ENCODE measurements at places on chromosomes 4 and X. TPM values are rescaled to one million over a fixed set of nuclear protein-coding genes. Genes with fewer than 3 reads are reported as not detected.

GRCh38 chr4:19831644-19832285, 419.9 kb upstream of the SLIT2 start:
- H3K4me3 ChIP-seq, result no peak overlapping the region
- no peaks in the 10 kb centered on the region for H3K36me3 ChIP-seq
- no peaks in the 10 kb centered on the region for H3K27me3 ChIP-seq
- no peaks in the 10 kb centered on the region for H3K4me1 ChIP-seq
- H3K27ac ChIP-seq, result no peak overlapping the region

- no peak overlapping the region for H3K27ac ChIP-seq
- H3K4me3 ChIP-seq, result no peak overlapping the region
- no peaks in the 10 kb centered on the region for H3K27me3 ChIP-seq
- no peak for DNase-seq
- H3K36me3 ChIP-seq, result no peaks in the 10 kb centered on the region
- peaks cover 42% of the 10 kb centered on the region for H3K4me1 ChIP-seq
These were observed 78.6 kb downstream of the CAMK2D start for GRCh38 chr4:113682730-113683537.

- H3K4me1 ChIP-seq, result no peaks in the 10 kb centered on the region
- H3K27me3 ChIP-seq, result no peaks in the 10 kb centered on the region
- no peaks in the 10 kb centered on the region for H3K36me3 ChIP-seq
- DNase-seq, result no peak
These were observed 144.8 kb upstream of the GALNTL6 start for GRCh38 chr4:171668403-171668802.

DNA sequence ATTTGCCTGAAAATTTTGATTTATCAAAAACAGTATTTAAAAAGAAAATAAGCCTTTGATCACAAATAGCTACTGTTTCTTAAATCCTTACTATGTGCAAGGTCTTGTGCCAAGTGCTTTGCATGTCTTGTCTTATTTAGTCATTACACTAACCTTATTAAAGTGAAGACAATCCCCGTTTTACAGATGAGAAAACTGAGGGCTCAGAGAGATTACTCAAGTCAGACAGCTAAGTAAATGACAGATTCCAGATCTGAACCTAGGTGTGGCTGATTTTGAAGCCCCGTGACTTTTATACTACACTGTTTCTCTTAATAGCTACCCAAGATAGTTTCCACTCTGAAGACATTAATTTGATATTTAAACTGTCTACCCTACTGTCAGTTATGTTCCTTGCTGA, 38.2 kb downstream of the AFF2 start:
- no peaks in the 10 kb centered on the region for H3K36me3 ChIP-seq
- no peaks in the 10 kb centered on the region for H3K4me1 ChIP-seq
- no peak overlapping the region for H3K4me3 ChIP-seq

DNA sequence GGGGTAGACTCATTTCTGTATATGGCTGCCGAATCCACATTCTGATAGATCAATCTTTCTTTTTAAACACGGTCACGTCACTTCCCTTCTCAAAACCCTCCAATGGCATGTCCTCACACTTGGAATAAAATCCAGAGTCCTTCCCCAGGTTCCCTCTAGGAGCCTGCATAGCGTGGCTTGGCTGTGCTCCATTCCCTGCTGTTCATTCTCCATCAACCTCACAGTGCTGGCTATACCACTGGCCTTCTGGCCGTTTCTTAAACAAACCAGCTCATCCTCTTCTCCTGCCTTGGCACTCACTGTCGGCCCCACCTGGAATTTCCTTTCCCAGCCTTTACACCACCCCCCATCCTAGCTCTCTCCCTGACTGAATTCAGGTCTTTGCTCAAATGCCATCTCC, 77.1 kb downstream of the RBM47 start:
- no peaks in the 10 kb centered on the region for H3K36me3 ChIP-seq
- DNase-seq, result no peak
- H3K4me3 ChIP-seq, result no peak overlapping the region
- no peak overlapping the region for H3K27ac ChIP-seq
- peaks cover 15% of the 10 kb centered on the region for H3K4me1 ChIP-seq

DNA sequence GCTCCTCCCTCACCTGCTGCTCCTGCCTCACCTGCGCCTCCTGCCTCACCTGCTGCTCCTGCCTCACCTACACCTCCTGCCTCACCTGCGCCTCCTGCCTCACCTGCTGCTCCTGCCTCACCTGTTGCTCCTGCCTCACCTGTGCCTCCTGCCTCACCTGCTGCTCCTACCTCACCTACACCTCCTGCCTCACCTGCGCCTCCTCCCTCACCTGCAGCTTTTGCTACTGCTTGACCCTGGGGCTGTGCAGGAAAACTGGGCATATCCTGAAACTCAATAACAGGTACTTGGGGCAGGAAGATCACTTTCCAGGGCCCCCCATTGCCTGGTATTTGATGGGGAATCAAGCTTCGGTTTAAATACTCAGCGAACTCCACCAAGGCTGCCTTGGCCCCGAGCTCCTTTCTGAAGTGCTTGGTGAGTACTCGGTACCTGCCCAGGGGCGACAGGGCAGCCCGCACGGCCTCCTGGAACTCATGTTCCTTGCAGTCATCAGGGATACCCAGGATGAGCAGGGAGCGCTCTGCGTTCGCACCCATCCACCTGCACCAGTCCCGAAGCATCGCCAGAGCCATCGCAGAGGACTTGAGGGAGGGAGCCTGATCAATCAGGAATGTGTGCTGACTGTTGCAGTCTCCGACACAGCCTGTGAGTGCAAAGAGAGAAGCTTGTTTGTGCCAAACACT, 2.7 kb downstream of the PNMA6E start:
- DNase-seq, result no peak
- H3K4me1 ChIP-seq, result no peaks in the 10 kb centered on the region
- H3K27me3 ChIP-seq, result no peaks in the 10 kb centered on the region
- H3K27ac ChIP-seq, result no peak overlapping the region
- no peak overlapping the region for H3K4me3 ChIP-seq

DNA sequence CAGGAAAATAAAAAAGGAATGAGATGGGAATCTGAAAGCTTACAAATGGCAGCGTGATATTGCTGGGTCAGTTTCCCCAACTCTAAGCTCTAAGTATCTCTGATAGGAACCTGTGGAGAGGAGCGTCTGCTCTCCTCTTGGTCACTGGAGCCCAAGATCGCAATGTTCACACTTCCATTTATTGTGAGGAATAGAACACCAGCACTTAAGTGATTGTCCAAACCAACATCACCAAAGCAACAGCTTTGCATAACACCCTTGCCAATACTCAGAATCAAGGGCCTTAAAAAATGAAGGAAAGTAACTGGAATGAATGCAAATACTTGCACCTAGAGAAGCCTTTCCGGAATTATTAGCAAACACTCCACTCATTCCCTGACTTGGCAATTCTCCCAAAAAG, 46.8 kb upstream of the ATXN3L start:
- H3K27ac ChIP-seq, result no peak overlapping the region
- no peak overlapping the region for H3K4me3 ChIP-seq
- H3K27me3 ChIP-seq, result no peaks in the 10 kb centered on the region
- no peak for DNase-seq
- H3K4me1 ChIP-seq, result no peaks in the 10 kb centered on the region

GRCh38 chrX:114675365-114675764, 91.5 kb downstream of the HTR2C start:
- H3K36me3 ChIP-seq, result no peaks in the 10 kb centered on the region
- H3K27ac ChIP-seq, result no peak overlapping the region
- no peaks in the 10 kb centered on the region for H3K4me1 ChIP-seq
- no peak for DNase-seq
- no peak overlapping the region for H3K4me3 ChIP-seq

- no peak overlapping the region for H3K4me3 ChIP-seq
- no peaks in the 10 kb centered on the region for H3K4me1 ChIP-seq
- H3K36me3 ChIP-seq, result no peaks in the 10 kb centered on the region
These were observed 8.7 kb downstream of the EGF start for GRCh38 chr4:109921384-109921808.

- H3K4me1 ChIP-seq, result peaks cover 37% of the 10 kb centered on the region
- H3K27ac ChIP-seq, result no peak overlapping the region
These were observed 2.8 kb upstream of the CLCN5 start for GRCh38 chrX:49919617-49920016.

- no peaks in the 10 kb centered on the region for H3K27me3 ChIP-seq
- H3K27ac ChIP-seq, result peak overlapping the region; percentile 80
- H3K4me3 ChIP-seq, result peak overlapping the region; percentile 87
- no peaks in the 10 kb centered on the region for H3K36me3 ChIP-seq
These were observed 675 bp downstream of the PRIMPOL start for GRCh38 chr4:184649971-184650855.

- H3K27me3 ChIP-seq, result no peaks in the 10 kb centered on the region
- no peak overlapping the region for H3K4me3 ChIP-seq
- H3K4me1 ChIP-seq, result no peaks in the 10 kb centered on the region
- no peak for DNase-seq
- H3K36me3 ChIP-seq, result peaks cover 12% of the 10 kb centered on the region
These were observed 15.1 kb downstream of the PRIMPOL start for GRCh38 chr4:184664445-184665210.

DNA sequence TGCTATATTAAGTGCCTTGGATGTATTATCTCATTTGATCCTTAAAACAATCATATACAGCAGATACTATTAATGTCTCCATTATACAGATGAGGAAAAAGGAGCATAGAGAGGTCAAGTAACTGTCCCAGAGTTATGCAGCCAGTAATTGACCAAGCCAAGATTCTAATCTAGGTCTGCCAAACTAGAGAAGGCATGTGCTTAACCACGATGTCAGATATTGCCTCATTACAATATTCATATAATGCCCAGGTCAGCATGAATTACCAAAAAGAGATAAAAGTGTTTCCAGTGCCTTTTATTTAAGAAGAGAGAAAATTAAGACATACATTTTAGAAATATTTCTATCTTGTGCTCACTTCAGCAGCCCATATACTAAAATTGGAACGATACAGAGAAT, 7.1 kb downstream of the ARHGEF6 start:
- DNase-seq, result no peak
- H3K27me3 ChIP-seq, result no peaks in the 10 kb centered on the region
- no peak overlapping the region for H3K4me3 ChIP-seq
- no peaks in the 10 kb centered on the region for H3K4me1 ChIP-seq
- no peak overlapping the region for H3K27ac ChIP-seq

DNA sequence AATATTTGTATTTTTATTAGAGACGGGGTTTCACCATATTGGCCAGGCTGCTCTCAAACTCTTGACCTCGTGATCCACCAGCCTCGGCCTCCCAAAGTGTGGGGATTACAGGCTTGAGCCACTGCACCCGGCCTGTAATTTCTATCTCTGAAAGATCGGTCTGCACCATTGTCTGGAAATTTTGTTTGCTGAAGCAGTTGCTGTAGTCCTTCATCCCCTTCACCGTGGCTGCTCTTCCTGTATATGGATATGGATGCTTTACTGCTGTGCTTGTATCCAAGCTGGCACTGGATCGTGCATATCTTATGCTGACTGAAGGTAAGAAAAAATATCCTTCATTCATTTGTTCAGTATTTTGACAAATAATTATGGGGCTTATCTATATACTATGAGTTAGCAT, 338.4 kb upstream of the GNPDA2 start:
- no peak for DNase-seq
- no peaks in the 10 kb centered on the region for H3K36me3 ChIP-seq
- H3K27me3 ChIP-seq, result no peaks in the 10 kb centered on the region
- no peaks in the 10 kb centered on the region for H3K4me1 ChIP-seq
- no peak overlapping the region for H3K27ac ChIP-seq
- no peak overlapping the region for H3K4me3 ChIP-seq

DNA sequence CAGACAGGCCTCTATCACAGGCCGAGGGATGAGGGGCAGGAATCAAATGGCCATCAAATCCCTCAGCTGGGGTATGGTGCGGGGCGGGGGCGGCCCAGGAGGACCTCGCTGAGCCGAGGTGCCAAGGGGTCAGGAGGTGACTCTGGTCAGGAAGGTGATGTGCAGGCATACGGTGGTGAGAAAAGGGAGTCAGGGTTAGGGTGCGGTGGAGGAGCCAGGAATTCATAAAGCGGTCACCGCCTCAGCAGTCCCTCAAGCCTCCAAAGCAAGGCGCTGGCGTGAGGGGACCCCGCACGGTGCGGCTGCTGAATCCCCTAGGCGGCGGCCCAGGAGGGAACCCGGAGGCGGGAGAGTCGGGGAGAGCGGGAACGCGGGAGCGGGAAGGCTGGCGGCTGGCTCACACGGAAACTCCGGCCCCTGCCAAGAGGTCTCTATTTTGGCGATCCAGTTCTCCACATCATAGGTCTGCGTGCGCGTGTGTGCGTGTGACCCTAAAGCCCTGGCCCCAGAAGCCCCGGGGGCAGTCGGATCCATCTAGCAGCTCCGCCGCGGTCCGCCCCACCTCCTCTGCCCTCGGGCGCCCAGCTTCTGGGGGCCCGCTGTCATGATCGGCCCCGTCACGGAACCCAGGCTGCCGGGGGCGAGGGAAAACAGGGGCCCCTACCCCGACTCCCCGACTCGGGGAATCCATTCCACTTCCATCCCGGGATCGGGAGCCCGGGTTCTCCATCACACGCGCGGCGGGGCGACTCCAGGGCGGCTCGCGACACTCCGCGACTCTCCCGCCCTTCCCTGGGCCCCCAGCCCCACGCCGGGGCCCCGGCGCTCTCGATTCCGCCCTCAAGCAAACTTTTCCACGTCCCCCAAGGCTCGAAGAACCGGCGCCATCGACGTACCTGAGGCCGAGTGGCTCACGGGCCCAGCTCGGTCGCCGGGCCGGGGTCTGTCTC, 593 bp downstream of the ELF4 start:
- DNase-seq, result no peak
- no peaks in the 10 kb centered on the region for H3K27me3 ChIP-seq
- no peaks in the 10 kb centered on the region for H3K36me3 ChIP-seq
- H3K4me3 ChIP-seq, result peak overlapping the region; percentile 34
- H3K27ac ChIP-seq, result no peak overlapping the region

- DNase-seq, result no peak
- H3K27ac ChIP-seq, result no peak overlapping the region
- H3K4me3 ChIP-seq, result no peak overlapping the region
- no peaks in the 10 kb centered on the region for H3K4me1 ChIP-seq
These were observed 318.0 kb downstream of the GASK1B start for GRCh38 chr4:157854819-157855218.

GRCh38 chrX:130848763-130849162, 54.2 kb downstream of the ENOX2 start:
- no peaks in the 10 kb centered on the region for H3K27me3 ChIP-seq
- no peak for DNase-seq
- H3K27ac ChIP-seq, result no peak overlapping the region
- H3K4me1 ChIP-seq, result no peaks in the 10 kb centered on the region

- no peak overlapping the region for H3K4me3 ChIP-seq
- no peak overlapping the region for H3K27ac ChIP-seq
- H3K4me1 ChIP-seq, result no peaks in the 10 kb centered on the region
- no peaks in the 10 kb centered on the region for H3K27me3 ChIP-seq
- no peaks in the 10 kb centered on the region for H3K36me3 ChIP-seq
These were observed 35.2 kb downstream of the STAP1 start for GRCh38 chr4:67593741-67594175.

DNA sequence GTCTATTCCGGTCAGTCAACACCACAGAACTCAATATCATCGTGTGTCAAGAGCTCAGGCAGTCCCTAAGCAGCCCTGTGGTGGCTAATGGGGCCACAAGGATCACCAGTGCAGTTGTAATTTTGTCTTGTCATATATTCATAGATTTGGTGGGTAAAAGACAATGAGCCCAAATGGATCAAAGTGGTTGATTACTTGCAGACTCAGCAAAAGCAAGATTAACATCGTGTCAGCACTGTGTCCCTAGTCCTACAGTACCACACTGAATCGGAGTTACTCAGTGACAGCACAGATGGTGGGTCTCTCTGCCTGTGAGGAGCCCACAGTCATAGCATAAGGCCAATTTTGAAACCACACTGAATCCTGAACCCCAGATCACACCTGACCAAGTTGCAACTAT, 8.7 kb downstream of the XAGE5 start:
- DNase-seq, result no peak
- H3K4me1 ChIP-seq, result no peaks in the 10 kb centered on the region
- H3K27me3 ChIP-seq, result no peaks in the 10 kb centered on the region
- no peak overlapping the region for H3K27ac ChIP-seq
- H3K36me3 ChIP-seq, result no peaks in the 10 kb centered on the region
- H3K4me3 ChIP-seq, result no peak overlapping the region

CT45A10 gene
- not detected for total RNA-seq

CXorf49 gene
- not detected for total RNA-seq

DGKK gene
- 43.2 TPM for total RNA-seq

ADH1C gene
- total RNA-seq, result not detected

ZNF732 gene
- not detected for total RNA-seq

PNMA5 gene
- not detected for total RNA-seq
